Metanephros (tissue), 2 donors: ENCODE measurements at places on chromosomes 1 and 21. TPM values are rescaled to one million over a fixed set of nuclear protein-coding genes. Genes with fewer than 3 reads are reported as not detected.

TRABD2B gene
- total RNA-seq, result 6.4 TPM

DMRTA2 gene
- total RNA-seq, result not detected

SPRR3 gene
- total RNA-seq, result 0.58 TPM

FAM89A gene
- 9.5 TPM for total RNA-seq

FAM110D gene
- 1.5 TPM for total RNA-seq

TFF2 gene
- total RNA-seq, result not detected

HPCA gene
- total RNA-seq, result 0.58 TPM

RAB7B gene
- 3.6 TPM for total RNA-seq

PRAMEF13 gene
- not detected for total RNA-seq

SAMSN1 gene
- 6.2 TPM for total RNA-seq

ATP6V1G3 gene
- total RNA-seq, result 1.9 TPM

OR2W3 gene
- total RNA-seq, result 2.6 TPM

IGSF3 gene
- 42.0 TPM for total RNA-seq

APOBEC4 gene
- total RNA-seq, result not detected

BATF3 gene
- 1.9 TPM for total RNA-seq

METTL18 gene
- total RNA-seq, result 7.3 TPM

TIAM1 gene
- total RNA-seq, result 15.1 TPM

PGLYRP4 gene
- not detected for total RNA-seq

BGLAP gene
- 2.1 TPM for total RNA-seq

CFAP74 gene
- total RNA-seq, result 0.23 TPM

LRRC8C gene
- 6.5 TPM for total RNA-seq

NHLH2 gene
- total RNA-seq, result not detected

OLFML2B gene
- 11.5 TPM for total RNA-seq

C1orf116 gene
- 13.3 TPM for total RNA-seq

NR5A2 gene
- total RNA-seq, result 2.2 TPM
